ENCODE measurements at places on chromosomes 11 and 22. TPM values are rescaled to one million over a fixed set of nuclear protein-coding genes. Genes with fewer than 3 reads are reported as not detected.

- DNase-seq = no peak
Measured at GRCh38 chr11:25628030-25628429, 703.9 kb upstream of the ANO3 start.

DNA sequence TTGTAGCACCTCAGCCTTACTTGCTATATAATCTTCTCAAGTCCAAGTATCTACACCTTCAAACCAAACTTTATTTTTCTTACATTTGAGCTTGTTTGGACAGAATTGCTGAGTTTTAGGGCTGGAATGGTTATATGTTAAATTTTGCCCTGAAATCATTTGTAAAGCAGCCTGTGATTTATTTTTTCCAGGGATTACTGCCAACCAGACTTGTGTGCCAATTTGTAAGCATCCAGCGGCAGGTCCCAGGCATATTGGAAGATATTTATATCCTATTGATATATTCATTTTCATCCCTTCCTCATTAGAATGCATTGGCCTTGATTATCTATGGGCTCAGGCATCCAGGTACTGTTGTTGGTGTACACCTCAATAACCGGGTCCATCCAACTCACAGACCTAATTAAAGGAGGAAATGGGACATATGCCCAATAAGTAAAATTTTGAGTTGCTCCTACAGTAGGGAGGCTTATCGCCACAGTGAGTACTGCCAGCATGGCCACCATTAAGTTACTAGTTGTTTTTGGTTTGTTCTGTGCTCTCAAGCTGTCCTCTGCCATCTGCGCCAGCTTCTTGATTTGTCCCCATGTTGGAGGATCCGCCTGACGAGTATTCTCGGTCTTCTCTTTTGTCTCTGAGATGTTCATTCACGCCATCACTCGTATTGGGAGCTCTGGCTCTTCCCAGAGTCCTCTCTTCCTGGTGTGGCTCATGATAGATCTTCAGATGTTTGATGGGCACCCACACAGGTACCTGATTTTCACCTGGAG, 9.8 kb upstream of the DNAJB13 start:
- DNase-seq = no peak

The CHRM4 gene
- 5.3 TPM for total RNA-seq

The IFITM1 gene
- total RNA-seq = 82.4 TPM

The C11orf65 gene
- 0.14 TPM for total RNA-seq

The KCNE3 gene
- total RNA-seq = 5.4 TPM

DNA sequence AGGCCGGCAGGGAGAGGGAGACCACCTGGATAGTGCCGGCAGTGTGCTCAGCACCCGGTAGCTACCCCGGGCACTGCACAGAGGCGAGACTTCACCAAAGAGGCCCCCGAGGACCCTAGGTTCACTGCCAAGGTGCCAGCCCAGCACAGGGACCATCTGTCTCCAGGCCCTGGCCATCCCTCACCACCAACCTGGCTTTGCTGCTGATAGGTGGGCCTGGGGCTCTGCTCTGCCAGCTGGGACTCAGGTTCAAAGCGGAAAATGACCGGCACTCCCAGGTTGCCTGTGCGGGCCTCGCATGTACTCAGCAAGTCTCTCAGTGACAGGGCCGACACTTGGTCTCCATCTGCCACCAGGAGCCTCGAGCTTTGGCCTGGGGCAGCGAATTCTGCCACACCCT, 812.2 kb downstream of the BRD1 start:
- peak; percentile 46 for DNase-seq

The CD248 gene
- 6.1 TPM for total RNA-seq

The OR10A2 gene
- total RNA-seq = not detected

The TPCN2 gene
- total RNA-seq = 17.5 TPM

DNA sequence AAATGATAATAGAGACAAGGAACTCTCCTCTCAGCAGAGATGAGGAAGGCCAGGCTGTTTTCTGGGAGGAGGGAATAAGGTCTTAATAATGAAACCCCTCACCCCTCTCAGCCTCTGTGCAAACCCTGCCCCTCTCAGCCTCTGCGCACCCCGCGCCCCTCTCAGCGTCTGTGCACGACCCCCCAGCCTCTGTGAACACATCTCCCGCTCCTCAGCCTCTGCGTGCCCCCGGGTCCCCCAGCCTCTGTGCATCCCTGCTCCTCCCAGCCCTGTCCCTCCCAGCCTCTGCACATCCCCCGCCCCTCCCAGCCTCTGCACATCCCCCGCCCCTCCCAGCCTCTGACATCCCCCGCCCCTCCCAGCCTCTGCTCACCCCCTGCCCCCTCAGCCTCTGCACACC, 837.8 kb downstream of the TBC1D22A start:
- peak; percentile 24 for DNase-seq

GRCh38 chr22:28874811-28875320, 8.5 kb upstream of the ZNRF3 start:
- no peak for DNase-seq

- no peak for DNase-seq
Measured at GRCh38 chr22:37273846-37274225, 8.5 kb upstream of the CYTH4 start.

GRCh38 chr11:3099178-3099577, 42.0 kb upstream of the CARS1 start:
- no peak for DNase-seq

The TMPRSS13 gene
- total RNA-seq = not detected

GRCh38 chr11:1548221-1549070, 23.6 kb downstream of the DUSP8 start:
- peak; percentile 94 for DNase-seq

- DNase-seq = no peak
Measured at GRCh38 chr11:44223238-44223637, 86.7 kb downstream of the ALX4 start.

The UPK3A gene
- not detected for total RNA-seq

The FAM83F gene
- total RNA-seq = 0.71 TPM

The EFCAB6 gene
- total RNA-seq = 3.6 TPM

DNA sequence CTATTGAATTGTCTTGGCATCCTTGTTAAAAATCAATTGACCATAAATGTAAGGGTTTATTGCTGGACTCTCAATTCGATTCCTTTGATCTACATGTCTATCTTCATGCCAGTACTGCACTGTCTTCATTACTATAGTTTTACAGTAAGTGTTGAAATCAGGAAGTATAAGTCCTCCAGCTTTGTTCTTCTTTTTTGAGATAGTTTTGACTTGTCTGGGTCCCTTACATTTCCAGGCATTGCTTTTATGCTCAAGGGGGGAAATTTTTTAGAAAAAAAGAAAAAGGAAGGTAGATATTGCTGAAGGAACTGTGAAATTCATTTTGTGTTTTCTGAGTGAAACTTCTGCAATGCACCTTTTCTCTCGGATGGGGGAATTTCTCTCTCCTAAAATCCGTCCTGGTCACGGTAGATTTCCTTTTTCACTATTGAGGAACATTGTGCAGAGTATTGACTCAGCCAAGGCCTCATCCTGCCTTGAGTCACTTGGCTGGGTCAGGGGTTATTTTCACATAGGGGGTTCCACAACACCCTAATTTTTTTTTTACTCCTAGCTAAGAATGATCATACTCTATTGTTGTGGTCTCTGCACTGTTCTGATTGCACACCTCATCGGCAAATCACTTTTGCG, 2.8 kb upstream of the ACER3 start:
- no peak for DNase-seq

DNA sequence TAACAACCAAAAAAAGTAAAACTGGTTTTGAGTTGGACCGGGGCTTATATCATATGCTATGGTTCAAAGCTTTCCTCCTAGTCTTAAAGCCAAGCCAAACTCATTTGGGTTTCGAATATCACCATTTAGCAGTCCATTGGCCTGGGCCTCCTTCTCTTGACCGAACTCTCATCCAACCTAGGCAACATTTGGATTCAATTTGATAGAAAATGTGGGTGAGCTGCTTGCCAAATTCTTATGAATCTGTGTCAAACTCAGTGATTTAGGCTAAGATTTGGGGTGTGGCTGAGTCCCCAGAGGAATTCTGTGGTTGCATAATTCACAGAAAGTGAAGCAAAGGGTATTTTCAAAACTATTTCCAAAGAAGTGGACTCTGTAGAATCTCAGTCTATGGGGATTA, 83.7 kb downstream of the BLID start:
- DNase-seq = no peak

The ARAP1 gene
- total RNA-seq = 135 TPM

All from sigmoid colon (tissue), 7 donors.